ENCODE measurements at places on chromosomes 6 and 20. TPM values are rescaled to one million over a fixed set of nuclear protein-coding genes. Genes with fewer than 3 reads are reported as not detected.

DNA sequence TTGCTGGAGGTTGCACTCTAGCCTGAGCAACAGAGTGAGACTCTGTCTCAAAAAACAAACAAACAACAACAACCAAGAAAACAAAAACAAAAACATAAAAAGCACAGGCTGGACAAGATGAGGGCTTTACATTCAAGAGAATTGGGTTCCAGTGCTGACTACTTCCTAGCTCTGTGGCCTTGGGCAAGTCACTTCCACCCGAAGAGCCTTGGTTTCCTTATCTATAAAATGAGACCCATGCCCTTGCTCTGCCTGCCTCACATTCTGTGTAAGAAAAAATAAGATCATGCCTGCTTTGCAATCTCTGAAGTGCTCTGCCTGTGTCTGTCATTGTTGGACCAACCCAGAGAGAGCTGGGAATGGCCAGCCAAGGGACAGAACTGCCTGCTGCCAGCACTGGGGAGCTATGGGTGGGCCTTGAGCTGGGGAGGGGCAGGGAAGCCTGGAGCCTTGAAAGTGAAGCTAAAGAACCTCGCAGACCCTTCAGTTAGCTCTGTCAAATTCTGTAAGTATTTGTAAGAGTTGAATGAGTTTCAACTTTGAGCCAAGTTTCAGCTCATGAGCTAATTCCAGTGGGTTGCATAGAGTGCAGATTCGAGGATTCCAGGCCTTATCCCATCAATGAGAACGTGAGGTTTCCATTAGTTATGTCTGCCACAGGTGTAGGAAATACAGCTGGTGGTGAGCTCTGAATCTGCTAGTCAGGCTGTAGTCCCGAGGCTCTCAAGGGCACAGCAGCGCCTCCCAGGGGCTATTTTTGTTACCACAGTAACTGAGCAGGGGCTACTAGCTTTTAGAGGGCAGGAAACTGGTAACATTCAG lies 93.2 kb downstream of the DLGAP4 start:
- DNase-seq = peak; percentile 11

- DNase-seq = no peak
Observed at GRCh38 chr6:20364327-20364726, 37.4 kb upstream of the E2F3 start.

The SOBP gene
- total RNA-seq = 1.1 TPM

DNA sequence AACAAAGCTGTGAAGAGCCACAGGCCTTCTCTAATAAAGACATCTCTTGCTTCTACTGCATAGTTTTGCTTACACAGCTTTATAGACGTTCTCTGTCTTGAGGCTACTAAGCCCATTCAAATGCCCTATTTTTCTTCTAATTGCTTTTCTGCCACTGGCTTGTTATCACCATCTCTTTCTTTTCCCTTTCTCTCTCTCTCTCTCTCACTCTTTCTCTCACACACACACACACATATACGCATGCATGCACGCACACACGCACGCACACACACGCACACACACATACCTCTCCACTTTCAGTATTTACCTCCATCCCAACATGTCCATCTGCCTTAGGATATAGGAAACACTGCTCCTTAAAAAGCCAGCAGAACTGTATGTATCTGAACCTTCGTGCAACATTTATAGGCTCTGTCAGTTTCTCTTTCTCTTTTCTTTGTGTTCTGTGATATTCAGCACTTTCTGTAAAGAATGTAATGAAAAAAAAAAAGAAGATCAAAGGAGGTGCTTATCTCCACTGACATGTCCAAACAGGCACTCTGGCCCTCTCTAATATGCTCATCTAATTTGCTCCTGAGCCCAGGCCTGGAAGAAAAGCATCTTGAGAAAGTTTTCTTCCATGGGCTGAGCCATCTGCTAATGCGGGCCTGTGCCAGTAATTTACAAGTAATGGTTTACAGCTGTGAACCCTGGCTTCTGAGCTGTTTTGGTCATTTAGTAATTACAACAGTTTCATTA lies 1046.7 kb upstream of the MAP3K7 start:
- DNase-seq = no peak

The PTK6 gene
- total RNA-seq = not detected

DNA sequence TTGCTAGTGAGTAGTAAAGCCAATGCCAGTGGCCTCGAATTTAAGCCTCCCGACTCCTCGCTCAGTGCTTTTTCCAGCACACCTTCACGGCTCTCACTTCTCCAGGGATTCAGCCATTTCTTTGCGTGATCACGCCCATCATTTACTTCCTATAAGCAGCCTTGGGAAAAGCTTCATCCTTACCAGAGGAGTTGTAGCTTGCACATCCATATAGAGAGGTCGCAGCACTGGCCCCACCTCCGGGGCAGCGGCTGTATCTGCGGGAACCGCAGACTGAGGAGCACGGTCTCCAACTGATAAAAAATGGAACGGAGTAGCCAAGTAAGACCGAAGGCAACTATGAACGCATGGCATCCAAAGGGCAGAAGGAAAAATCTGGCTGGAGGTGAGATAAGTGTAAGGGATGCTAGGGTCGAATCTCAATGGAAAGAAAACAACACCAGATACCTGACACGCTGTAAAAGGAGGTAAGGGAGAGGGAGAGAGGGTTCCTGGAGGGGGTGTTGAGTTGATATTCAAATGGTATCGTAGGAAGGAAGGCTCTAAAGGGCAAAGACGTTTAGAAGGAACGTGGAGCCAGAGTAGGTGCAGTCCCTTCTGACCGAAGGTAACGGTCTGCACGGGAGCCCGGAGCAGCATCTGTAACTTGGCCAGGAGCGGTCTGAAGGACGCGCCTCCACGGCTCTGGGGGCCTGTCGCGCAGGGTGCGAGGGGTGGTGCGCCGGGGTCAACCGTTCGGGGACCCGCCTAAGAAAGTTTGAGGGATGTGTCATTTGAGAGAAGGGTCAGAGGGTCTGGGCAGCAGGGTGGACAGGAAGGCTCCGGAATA lies 640 bp downstream of the NFS1 start:
- DNase-seq = no peak

GRCh38 chr6:112367628-112368027 lies 20.5 kb downstream of the RFPL4B start:
- no peak for DNase-seq

The RTEL1 gene
- 9.4 TPM for total RNA-seq

GRCh38 chr20:34220561-34220960 lies 20.7 kb upstream of the ASIP start:
- peak; percentile 28 for DNase-seq

The IMPG1 gene
- not detected for total RNA-seq

The FAM83C gene
- total RNA-seq = not detected

The FLOT1 gene
- total RNA-seq = 96.2 TPM

- no peak for DNase-seq
Observed at GRCh38 chr6:34514112-34514511, 42.0 kb downstream of the SPDEF start.

DNA sequence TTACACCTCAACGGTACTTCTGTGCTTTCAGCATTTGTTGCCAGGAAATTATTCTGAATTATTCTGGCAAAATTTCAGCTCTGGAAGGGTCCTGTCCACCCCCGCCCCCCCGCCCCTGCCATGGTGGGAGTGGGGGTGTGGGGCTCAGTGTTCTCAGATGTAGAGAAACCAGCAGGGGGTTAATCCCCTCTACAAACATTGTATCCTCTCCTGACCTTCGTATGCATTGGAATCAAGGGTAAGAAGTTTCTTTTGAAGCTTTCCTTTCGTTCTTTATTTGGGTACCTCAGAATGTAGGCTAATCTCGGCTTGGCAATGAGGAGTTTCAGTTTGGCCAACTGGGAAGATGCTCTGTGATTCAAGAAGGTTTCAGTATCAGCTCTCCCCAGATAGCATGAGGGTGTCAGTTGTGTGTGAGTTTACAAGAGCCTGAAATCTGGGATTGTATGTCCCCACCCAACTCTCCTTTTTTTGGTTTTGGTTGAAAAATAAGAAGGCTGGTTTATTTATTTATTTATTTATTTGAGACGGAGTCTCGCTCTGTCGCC lies 25.5 kb upstream of the OLIG3 start:
- DNase-seq = no peak

DNA sequence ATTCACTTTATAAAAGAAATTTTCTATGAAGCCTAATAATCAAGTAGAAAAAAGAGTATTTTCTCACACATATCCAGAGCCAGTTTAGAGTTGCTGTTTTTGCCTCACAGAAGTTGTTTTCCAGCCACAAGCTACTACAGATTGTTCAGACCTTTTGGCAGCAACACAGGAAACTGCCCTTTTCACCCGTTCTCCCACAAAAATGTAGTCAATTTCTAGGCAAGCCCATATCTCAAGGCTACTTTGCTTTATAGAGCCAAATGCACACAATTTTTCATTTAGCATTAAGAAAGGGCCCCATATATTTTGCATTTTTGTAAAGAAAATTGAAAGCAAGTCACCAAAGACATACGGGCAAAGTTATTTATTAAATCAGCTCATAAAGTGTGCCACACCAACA lies 49.5 kb downstream of the EPB41L2 start:
- DNase-seq = peak; percentile 88

DNA sequence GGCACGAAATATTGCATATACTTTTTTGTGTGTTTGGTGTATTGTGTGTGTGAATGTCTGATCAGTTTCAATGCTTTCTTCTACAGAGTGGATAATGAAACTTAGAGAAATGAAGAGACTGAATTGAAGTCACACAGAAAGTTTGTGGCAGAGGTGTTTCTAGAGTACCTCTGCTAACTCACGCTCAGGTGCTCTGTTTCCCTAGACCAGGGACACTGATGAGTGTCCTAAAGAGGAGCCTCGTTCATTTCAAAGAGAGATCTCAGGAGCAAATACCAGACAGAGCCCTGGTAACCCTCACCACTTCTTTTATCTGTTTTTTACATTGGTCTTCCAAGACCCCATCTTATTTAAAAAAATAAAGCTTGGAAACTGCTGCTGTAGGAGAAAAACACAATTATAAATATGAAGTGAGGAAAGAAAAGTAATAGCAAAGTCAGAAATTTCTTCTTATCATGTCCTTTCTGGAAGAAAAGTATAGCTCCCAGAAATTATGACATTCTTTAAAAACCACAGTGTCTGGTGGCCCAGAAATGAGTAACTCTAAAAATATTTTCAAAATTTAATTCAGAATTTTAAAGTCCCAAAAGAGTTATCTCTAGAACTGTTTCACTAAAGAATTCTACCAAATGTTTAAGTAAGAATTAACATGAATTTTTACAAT lies 720.6 kb downstream of the RFPL4B start:
- peak; percentile 62 for DNase-seq

The TAGAP gene
- total RNA-seq = not detected

DNA sequence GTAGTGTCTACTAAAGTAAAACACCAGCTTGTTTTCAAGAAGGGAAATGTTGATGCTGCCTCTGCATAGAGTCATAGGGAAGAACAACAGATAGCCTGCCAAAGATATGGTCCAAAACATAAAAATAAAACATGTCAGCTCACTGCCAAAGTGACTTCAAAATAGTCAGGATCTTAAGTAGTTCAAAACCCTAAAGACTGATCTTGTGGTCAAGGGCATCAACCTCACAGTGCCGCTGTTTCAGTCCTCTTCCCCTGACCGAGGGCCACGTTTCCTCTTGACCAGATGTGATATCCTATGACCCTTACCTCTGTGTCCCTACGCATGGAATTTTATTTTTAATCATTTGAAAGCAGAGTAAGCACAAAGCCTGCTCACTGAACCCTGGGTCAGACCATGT lies 104.2 kb upstream of the CNKSR3 start:
- no peak for DNase-seq
